ENCODE measurements at places on chromosomes 1 and 21. TPM values are rescaled to one million over a fixed set of nuclear protein-coding genes. Genes with fewer than 3 reads are reported as not detected.

GRCh38 chr1:193185901-193186731 lies at the start of gene B3GALT2:
B3GALT2 (minus strand) TSS chr1:193186613; CDS start chr1:193181562, 5,051 bp downstream.
- no peak for DNase-seq
- H3K27me3 ChIP-seq = no peaks in the 10 kb centered on the region

- no peaks in the 10 kb centered on the region for H3K4me1 ChIP-seq
- H3K27me3 ChIP-seq = no peaks in the 10 kb centered on the region
- no peak overlapping the region for H3K4me3 ChIP-seq
- no peak for DNase-seq
- peaks cover 59% of the 10 kb centered on the region for H3K36me3 ChIP-seq
Observed at GRCh38 chr1:172588296-172589291, 55.6 kb downstream of the SUCO start.

The EFNA3 gene
- 4.7 TPM for total RNA-seq

The TSPEAR gene
- 0.59 TPM for total RNA-seq

The FMOD gene
- total RNA-seq = 8.3 TPM

The KRTAP19-1 gene
- 1.0 TPM for total RNA-seq

The WDR64 gene
- total RNA-seq = not detected

DNA sequence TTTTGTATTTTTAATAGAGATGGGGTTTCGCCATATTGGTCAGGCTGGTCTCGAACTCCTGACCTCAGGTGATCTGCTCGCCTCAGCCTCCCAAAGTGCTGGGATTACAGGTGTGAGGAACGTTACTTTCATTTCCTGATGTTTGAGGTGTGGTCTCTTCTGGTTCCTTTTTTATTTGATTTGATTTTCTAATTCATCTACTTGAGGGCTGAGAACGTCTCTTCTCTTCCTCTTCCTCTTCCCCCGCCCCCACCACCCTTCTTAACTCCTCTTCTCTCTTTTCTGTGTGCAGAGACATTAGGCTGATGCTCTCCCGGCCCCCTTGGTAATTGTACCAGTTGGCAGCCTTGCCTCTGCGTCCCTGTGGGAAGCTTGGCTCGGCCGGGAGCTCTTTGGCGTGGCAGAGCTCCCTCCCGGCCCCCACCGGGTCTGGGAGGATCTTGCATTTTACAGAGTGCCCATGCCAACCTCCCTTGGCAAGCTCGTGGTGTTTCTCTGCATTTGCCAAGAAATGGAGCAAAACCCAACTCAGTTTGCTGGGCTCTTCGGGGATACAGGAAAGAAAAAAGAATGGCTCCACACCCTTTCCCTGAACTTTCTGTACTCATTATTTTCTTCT lies 19.9 kb downstream of the CRYAA start:
- no peak overlapping the region for H3K27ac ChIP-seq
- no peak overlapping the region for H3K4me3 ChIP-seq
- H3K4me1 ChIP-seq = no peaks in the 10 kb centered on the region
- DNase-seq = peak; percentile 60
- H3K27me3 ChIP-seq = peaks cover 16% of the 10 kb centered on the region
- H3K36me3 ChIP-seq = no peaks in the 10 kb centered on the region

The VSIG8 gene
- total RNA-seq = not detected

GRCh38 chr1:202416641-202417040 lies 68.1 kb downstream of the PPP1R12B start:
- DNase-seq = no peak
- no peaks in the 10 kb centered on the region for H3K27me3 ChIP-seq
- no peak overlapping the region for H3K4me3 ChIP-seq
- no peak overlapping the region for H3K27ac ChIP-seq
- no peaks in the 10 kb centered on the region for H3K36me3 ChIP-seq
- H3K4me1 ChIP-seq = peaks cover 25% of the 10 kb centered on the region

- H3K4me1 ChIP-seq = no peaks in the 10 kb centered on the region
- no peaks in the 10 kb centered on the region for H3K36me3 ChIP-seq
- H3K27me3 ChIP-seq = no peaks in the 10 kb centered on the region
- no peak overlapping the region for H3K27ac ChIP-seq
- DNase-seq = no peak
- H3K4me3 ChIP-seq = no peak overlapping the region
Observed at GRCh38 chr1:185608177-185608576, 126.0 kb upstream of the HMCN1 start.

DNA sequence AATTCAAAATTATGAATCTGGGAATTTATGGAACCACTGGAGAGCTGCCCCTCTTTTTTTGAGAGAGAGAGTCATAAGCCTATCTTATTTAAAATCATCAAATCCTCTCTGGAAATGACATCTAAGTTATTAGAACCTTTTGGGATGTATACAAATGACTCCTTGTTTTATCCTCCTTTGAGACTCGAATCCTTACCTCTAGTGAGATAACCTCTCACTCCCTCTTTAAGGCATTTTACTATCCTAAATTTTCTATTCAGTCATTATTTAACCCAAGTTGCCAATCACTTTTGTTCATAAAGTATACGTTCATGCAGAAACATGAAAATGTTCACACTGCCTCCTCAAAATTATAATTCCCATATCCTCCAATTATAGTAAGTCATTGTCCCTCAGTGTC lies 313.6 kb upstream of the C1orf87 start:
- no peaks in the 10 kb centered on the region for H3K36me3 ChIP-seq
- H3K27ac ChIP-seq = no peak overlapping the region
- peaks cover 9% of the 10 kb centered on the region for H3K27me3 ChIP-seq
- no peak for DNase-seq

GRCh38 chr1:41870076-41870562 lies 48.6 kb downstream of the HIVEP3 start:
- DNase-seq = no peak
- H3K27ac ChIP-seq = no peak overlapping the region
- H3K27me3 ChIP-seq = no peaks in the 10 kb centered on the region
- H3K36me3 ChIP-seq = no peaks in the 10 kb centered on the region
- peaks cover 5% of the 10 kb centered on the region for H3K4me1 ChIP-seq

- H3K36me3 ChIP-seq = no peaks in the 10 kb centered on the region
- peaks cover 15% of the 10 kb centered on the region for H3K4me1 ChIP-seq
- no peak for DNase-seq
- H3K27me3 ChIP-seq = peaks cover 11% of the 10 kb centered on the region
Observed at GRCh38 chr21:46061063-46061462, 36.8 kb upstream of the COL6A2 start.

The ZNF697 gene
- total RNA-seq = 11.8 TPM

- H3K27ac ChIP-seq = peak overlapping the region; percentile 61
- no peak for DNase-seq
- peaks cover 42% of the 10 kb centered on the region for H3K36me3 ChIP-seq
Observed at GRCh38 chr1:117098287-117098890, 23.2 kb downstream of the TRIM45 start.

GRCh38 chr21:34589511-34590282 lies 25.2 kb downstream of the RCAN1 start:
- H3K4me3 ChIP-seq = no peak overlapping the region
- H3K36me3 ChIP-seq = peaks cover 3% of the 10 kb centered on the region
- H3K27me3 ChIP-seq = no peaks in the 10 kb centered on the region
- DNase-seq = no peak
- H3K4me1 ChIP-seq = peaks cover 5% of the 10 kb centered on the region

The SLC39A1 gene
- total RNA-seq = 93.4 TPM
